Stimulated activated CD4-positive, alpha-beta T cell treated with anti-CD3 and anti-CD28 coated beads, TNF-alpha, amount 100 ng/mL, for 24 hours (primary cell): ENCODE measurements at places on chromosomes 16 and 17.

DNA sequence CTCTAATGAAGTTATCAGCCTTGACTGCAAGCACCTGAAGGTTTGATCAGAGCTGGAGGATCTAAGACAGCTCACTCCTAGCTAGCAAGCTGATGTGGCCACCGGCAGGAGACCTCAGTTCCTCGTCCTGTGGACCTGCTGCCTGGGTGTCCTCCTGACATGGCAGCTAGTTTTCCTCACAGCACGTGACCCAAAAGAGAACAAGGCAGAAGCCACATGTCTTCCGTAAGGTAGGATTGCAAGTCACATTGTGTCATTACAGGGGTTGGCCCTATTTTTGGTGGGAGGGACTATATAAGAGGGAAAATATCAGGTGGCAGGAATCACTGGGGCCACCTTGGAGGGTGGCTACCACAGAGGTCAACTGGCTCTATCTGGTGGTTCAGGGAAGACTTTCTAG is 18.1 kb upstream of the WWOX start:
- no peak for DNase-seq

DNA sequence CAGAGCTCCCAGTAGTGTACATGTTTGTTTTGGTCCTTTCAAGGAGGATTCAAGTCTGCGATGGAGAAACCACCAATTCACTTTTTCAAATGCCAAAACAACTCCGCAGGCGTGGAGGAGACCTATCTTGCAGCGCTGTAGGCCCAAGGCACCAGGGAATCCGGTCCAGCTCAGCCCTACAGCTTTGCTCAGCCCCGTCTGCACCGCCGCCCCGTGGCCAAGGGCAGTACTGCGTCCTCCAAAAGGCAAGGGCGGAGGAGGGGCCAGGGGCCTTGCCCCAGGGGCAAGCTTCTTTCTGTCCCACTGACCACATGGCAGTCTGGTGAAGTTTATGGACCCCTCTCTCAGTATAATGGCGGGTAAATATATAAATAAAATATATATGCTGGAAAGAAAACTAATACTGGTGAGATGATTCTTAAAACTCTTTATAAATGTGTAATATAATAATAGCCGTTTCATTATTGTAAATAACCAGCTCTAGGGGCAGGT is 709 bp upstream of the CD300LG start:
- DNase-seq = peak; percentile 58

- DNase-seq = no peak
Measured at GRCh38 chr16:88570691-88571092, 489 bp downstream of the ZC3H18 start.

- no peak for DNase-seq
Measured at GRCh38 chr17:39217734-39218369, 7.9 kb downstream of the STAC2 start.

- DNase-seq = no peak
Measured at GRCh38 chr16:86571530-86571915, 4.9 kb downstream of the FOXC2 start.

DNA sequence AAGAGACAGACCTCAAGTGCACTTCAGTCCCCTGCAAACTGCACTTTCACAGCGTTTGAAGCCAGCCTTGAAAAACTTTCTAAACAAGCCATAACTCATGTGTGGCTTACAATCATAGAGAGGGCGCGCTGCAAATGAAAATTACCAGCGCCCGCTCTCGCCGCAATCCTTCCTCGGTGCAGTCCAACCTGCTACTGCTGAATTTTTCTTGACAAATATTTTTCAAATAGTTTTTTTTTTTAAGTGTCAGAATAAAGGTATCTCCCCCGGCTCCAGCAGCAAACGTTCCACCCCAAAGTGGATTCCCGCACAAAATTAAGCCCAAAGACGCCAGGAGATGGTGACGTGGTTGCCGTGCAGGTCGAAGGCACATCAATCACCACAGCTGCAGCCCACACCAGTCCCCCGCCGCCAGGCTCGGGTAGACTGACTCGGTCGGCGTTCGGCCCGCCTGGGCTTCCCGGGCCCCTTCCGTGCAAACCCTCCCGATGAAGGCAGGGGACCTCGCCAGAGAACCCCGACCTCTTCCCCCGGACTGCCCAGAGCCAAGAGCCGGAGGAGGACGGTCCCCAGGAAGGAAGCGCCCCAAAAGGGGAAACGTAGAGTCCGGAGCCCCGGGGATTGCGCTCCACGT is 630 bp downstream of the GRB2 start:
- peak; percentile 57 for DNase-seq

DNA sequence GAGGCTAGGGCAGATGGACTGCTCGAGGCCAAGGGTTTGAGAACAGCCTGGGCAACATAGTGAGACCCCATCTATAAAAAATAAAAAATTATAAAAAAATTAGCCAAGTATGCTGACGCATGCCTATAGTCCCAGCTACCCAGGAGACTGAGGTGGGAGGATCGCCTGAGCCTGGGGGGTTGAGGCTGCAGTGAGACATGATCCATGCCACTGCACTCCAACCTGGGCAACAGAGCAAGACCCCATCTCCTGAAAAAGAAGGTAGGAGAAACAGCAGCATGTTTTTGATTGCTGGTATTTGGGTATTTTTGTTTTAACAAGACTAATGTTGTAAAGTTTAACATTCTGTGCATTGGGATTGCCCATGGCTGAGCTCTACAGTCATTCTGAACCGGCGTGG is 8.9 kb upstream of the DDX19A start:
- DNase-seq = no peak

- DNase-seq = peak; percentile 78
Measured at GRCh38 chr16:68040506-68041288, 17.6 kb downstream of the DUS2 start.

DNA sequence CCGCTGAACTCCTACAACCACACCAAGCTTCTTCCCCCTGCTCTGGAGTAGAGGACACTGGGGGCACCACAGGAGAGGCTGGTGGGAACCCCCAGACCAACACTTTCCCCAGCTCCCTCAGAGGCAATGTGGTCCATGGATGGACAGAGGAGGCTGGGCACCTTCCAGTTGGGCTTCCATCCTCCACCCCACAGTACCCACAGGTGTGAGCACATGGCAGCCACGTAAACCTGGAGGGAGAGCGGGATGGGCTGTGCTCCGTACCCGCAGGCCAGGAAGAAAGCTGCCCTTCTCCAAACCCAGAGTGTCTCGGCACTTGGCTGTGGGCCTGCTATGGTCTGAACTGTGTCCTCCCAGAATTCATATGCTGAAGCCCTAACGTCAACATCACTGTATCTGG is 1.7 kb downstream of the SGSH start:
- no peak for DNase-seq

GRCh38 chr16:15866451-15866850 is 9.6 kb upstream of the MYH11 start:
- DNase-seq = no peak

DNA sequence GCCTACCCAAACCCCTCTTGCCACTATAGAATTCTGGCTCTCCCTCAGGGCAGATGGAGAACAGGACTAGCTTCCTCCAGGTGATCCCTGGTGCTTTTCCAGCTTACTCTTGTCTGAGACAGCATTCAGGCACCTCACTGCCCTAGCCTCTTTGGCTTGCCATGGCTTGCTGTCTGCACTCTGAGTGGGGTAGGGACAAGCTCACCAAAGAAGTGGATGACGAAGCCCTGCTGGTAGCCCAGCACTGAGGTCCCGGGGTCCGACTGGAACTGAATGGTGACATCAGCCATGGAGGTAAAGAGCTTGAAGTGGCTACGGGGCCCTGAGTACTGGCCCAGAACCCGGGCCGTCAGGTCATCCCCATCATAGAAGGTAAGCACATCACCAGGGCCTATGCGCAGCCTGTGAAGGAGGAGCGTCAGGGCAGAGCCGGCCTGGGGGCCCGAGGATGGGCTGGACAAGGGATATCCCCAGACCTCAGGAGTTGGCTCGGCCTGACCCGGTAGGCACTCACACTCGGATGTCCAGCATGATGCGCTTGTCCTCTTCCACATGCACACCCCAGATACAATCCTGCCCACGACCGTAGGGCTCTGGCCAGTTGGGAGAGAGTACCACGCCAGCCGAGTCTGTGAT is 7.6 kb upstream of the PHF12 start:
- DNase-seq = no peak

DNA sequence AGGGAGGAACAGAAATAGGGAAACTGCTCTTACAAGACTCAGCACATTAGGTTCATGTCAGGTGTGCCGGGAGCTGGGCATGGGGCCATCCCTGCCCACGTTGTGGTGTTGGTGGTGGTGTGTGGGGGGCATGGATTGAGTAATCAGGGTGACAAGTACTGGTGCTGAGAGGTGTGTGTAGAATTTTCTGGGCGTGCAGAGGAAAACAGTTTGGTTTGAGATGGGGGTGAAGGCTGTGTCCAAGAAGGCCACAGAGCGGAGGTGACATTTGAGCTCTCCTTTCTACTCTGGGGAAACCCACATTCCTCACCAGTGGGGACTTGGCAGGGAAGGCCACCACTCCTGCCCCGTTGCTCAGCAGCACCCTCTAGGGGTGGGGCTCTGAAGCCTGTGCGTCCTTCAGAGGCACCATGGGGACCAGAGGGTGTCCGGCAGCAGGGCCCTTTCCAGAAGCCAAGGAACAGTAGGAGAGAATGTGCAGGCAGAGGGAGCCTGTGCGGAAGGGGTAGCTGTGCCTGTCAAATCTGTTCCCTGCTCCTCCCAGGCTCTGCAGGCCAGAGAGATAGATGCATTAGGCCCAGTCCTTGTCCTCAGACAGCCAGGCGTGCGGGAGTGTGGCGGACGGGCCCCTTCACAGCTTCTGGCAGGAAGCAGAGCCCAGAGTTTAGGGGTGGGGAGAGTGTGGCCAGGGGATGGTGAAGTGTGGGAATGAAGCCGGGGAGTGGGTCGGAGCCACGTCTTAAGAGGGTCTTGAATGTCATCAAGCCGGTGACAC is 48.7 kb upstream of the GSE1 start:
- DNase-seq = peak; percentile 43

DNA sequence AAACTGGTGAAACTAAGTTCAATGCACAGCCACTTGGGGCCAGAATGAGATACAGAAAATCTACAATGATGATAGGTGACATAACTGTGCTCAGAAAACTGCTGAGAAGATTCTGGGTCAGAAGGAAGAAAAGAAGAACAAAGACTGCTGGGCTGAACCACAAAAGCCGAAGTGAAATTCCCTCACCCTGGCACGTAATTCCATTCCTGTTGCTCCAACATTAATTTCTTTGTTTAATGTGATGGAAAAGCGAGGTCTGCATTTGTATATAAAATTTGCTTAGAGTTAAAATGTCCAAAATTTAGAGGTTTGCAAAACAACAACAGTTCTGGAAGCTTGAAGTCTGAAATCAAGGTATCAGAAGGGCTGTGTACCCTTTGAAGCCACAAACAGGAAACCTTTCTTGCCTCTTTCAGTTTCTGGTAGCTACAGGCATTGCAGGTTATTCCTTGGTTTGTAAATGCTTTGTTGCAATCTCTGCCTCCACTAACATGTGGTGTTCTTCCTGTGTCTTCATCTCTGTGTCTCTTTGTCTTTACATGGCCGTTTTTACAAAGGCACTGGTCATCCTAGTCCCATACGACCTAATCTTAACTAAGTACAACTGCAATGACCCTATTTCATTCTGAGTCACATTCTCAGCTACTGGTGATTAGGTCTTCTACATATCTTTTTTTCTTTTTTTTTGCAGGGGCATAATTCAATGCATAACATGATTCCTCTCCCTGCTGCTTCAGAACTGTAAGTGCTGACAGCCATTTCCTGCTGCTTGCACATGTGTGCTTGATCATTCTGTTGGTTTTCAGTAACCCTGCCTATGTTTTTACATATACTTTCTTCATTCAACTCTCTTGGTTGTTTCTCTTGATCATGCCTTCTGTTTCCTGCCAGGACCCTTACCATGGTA is 603.0 kb upstream of the CDH8 start:
- DNase-seq = no peak

DNA sequence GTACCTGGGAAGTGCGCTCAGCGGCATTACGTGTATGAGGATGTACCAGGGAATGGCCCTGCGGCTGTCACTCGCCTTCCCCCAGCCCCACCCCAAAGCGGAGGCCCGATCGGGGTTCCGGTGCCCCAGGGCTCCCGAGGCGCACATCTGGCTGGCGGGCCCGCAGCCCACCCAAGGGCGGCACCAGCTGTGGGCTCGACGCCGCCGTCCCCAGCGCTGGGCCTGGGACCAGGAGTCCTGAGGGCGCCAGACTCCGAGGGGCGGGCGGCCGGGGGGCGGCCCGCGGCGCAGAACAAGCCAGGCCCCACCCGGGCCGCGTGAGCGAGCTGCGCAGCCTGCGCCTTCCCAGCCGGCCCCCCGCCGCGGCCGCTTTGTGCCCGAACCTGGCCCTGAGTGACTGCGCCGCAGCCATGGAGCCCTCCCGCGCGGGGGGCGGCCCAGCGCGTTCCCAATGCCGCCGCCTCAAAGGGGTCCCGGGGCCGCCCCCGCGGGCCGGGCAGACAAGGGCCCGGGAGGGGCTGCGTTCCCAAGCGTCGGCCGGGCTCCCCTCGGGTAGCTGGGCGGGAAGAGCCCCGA is 17.4 kb downstream of the ZNF423 start:
- DNase-seq = no peak

DNA sequence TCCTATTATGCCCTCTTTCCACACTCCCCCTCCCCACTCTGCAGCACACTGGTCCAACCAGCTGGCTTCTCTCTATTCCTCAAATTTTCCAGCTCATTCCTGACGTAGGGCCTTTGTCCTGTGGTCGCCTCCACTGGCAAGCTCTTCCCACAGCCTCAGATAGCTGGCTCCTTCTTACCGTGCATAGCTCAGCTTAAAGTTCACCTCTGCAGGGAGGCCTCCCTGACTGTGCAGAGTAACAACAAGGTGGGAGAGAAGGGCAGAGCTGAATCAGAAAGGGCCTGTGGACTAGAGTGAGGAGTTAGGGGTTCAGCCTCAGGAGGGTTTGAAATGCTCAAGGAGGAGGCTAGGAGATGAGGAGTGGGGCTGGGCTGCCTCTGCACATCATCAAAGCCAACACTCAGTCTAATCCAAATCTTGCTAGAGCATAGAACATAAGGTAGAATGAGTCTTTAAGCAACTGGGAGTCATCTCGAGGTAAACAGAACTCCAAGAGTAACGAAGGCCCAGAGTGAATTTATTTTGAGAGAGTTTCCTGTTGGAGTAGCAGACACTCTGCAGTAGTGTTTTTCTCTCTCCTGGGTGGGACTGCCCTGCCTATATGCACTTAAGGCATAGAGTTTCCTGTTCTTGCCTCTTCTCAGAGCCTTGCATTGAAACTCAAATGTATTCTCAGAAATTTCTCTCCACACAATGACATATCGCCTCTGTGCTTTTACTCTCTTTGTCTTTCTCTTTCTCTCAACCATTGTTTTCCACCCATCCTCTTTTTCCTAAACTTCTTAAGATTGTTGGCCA is 19.4 kb downstream of the SPPL2C start:
- DNase-seq = no peak
